ENCODE measurements at places on chromosomes 7 and 10.

DNA sequence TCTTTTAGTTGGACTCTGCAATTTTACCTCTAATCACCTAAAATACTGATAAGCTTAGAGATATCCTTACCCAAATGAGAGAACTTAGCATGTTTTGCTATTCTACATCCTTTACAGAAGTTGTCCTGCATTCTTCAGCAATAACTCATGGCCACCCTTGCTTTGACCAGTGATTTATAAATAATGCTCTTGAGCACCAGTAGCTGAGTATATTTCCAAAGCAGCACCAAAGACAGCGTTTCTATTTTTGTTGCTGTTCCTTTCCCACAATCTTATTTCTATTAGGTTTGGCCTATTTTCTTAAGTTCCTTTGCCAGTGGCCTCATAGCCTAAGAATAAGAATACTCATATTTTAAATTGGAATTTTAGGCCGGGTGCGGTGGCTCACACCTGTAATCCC, 15.0 kb downstream of the ARPC1A start:
- no peak for DNase-seq

DNA sequence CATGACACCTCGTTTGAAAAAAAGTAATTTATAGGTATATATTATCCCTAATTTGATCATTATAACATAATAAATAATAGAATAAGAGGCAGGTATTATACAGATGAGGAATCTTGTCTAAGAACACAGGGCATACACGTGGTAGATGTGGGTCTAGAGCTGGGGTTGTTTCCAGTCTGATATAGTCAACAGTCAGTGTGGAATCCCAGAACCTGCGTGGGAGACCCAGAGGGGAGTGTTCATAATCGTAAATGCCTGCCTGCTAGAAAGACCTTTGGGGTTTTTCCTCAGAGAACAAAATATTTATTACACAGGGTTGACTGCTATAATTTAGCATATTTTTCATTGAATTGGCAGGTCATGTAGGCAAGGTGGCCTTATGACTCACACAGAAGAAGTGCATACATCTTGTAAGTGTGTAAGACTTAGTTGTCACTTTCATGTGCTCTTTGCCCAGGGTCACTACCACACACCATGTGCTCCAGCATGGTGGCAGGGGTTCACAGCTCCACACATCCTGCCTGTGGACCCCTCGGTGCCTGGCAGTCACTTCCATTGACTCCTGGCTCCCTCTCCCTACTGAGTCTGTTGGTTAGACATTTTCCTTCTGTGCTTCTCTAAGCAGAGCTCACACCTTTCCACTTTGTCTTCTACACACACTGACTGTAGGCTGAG, 94.9 kb upstream of the IKZF1 start:
- DNase-seq: no peak

DNA sequence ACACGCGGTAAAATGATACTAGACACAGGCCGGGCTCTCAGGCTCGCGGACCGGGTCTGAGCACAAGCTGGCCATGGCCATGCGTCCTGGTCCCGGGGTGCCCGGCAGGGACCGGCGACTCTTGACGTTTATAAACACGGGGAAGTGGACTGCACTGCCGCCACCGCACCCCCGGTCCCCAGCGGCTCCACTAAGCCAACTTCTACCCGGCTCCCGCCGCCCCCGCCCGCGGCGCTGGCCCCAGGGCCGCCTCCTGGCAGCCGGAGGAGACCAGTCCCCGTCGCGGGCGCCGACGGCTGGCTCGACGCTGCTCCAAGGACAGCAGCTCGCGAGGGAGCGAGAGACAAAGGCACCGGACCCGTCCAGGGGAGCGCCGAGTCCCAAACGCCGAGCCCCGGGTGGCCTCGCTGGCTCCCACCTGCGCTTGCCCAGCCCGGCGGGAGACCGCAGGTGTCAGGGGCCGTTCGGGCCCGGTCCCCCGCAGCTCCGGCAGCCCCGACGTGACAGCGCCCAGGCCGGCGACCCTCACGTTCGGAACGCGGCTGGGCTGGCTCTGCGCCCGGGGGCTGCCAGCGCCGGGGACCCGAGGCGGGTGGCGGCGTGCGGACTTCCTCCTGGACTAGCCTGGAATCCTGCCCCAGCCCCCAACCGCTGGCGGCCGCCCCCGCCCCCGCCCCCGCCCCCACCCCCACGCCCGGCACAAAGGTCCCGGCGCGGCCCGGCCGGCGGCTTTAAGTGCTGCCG, 517 bp downstream of the ITGB1 start:
- DNase-seq: no peak

GRCh38 chr10:126909147-126909546, 3.9 kb downstream of the DOCK1 start:
- no peak for DNase-seq

DNA sequence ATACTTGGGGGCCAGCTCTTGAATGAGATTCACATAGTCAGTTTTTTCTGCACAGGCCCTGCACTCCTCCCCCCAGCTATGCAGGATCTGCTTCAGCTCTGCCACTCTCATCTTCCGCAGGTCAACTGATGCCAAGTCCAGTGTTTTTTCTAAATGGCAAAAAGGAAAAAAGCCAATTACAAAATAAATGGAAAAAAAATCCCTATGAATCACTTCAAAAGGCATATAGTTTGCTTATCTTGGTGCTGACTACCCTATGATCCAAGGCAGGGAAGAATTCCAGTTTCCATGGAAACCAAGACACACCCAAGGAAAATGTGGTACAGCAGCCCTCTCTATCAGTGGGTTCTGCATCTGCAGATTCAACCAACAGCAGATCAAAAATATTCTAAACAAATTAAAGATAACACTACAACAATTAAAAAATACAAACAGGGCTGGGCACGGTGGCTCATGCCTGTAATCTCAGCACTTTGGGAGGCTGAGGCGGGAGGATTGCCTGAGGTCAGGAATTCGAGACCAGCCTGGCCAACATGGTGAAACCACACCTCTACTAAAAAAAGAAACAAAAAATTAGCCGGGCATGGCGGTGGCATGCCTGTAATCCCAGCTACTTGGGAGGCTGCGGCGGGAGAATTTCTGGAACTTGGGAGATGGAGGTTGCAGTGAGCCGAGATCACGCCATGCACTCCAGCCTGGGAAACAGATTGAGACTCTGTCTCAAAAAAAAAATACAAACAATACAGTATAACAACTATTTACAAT, 17.6 kb downstream of the CDNF start:
- no peak for DNase-seq

- DNase-seq: no peak
These were observed 120.9 kb upstream of the LRRTM3 start for GRCh38 chr10:66804962-66805361.

GRCh38 chr7:48718731-48719378, 205.5 kb upstream of the CDC14C start:
- DNase-seq: no peak

DNA sequence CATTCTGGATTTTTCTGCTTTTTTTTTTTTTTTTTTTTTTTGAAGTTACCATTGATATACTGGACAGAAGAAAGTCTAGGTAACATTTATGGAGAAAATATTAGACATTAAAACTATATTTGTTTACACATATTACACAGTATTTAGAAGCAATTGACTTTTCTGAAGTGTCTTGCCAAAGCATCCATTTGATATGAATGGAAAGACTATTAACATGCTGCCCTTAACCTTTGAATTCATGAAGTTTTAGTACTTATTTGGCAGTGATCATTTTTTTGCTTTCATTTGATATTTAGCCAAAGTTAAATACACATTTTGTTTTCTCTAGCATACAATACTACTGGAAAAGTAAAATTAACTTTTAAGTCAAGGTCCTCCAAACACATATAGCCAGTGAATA, 210.0 kb downstream of the SEMA3A start:
- no peak for DNase-seq

DNA sequence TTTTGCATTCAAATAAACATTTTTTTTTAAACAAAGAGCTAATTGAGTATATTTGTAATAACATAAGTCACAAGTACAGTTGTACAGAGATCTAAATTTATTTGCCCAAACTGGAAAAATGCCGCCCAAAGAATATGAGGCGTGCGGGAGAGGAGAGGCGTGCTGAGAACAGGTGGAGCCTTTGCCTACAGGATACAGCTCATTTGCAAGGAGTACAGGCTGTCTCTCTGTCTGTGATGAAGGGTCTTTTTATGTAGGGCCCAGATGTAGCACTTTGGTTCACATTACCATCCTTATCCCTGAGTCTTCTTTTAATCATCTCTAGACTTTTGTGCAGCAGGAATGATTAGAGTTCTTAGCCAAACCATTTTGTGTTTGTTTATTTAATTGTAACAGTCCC, 58.2 kb downstream of the POU6F2 start:
- no peak for DNase-seq

DNA sequence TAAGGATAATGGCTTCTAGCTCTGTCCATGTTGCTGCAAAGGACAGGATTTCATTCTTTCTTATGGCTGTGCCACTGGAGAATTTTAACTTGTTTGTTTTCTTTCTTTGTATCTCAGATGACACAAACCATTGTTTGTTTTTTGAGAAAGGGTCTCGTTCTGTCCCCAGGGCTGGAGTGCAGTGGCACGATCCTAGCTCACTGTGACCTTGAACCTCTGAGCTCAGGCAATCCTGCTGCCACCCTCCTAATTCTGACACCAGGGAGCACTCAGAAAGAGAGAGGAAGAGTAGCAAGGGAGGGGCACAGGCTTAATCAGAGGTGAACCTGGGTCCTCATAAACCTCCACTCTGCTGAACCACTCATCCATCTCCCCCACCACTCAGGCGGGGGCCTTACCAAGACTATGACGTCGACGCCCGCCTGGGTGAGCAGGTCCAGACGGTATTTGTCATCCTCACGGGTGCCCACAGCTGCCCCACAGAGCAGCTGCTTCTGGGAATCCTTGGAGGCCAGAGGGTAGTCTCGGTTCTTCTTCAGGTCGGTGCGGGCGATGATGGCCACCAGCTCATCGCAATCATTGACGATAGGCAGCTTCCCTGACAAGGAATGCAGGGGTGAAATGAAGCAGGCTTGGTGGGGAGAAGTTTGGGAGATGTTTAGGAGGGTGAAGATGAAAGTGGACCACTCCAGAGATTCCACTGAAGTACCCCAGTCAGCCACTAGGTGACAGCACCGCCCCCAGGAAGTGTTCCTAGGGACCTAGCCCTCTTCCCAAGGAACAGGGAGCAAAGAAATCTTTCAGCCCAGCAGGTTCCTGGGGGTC, 11.6 kb downstream of the IMPDH1 start:
- no peak for DNase-seq

DNA sequence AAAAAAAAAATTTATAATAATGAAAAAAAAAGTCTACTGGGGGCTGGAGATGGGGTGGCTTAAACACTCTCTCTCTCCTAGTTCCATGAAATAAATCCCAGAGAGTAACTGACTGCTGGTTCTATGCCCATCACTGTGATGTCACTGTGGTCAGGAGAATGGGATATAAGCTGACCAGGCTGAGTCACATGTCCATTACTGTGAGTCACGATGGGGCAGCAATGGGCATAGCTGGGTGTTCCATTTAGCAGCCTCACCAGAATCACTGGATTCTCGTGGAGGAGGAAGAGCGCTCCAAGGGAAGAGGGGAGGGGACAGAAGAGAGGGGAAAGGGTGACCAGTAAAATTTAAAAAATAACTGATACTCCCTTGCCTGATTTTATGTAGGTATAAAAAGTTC, 37.1 kb downstream of the MASTL start:
- DNase-seq: no peak

GRCh38 chr7:135238112-135238744, 4.6 kb downstream of the STRA8 start:
- no peak for DNase-seq

- no peak for DNase-seq
These were observed 890 bp downstream of the ZFYVE27 start for GRCh38 chr10:97737770-97738265.

- DNase-seq: no peak
These were observed 191.8 kb downstream of the TRIL start for GRCh38 chr7:28766359-28766758.

DNA sequence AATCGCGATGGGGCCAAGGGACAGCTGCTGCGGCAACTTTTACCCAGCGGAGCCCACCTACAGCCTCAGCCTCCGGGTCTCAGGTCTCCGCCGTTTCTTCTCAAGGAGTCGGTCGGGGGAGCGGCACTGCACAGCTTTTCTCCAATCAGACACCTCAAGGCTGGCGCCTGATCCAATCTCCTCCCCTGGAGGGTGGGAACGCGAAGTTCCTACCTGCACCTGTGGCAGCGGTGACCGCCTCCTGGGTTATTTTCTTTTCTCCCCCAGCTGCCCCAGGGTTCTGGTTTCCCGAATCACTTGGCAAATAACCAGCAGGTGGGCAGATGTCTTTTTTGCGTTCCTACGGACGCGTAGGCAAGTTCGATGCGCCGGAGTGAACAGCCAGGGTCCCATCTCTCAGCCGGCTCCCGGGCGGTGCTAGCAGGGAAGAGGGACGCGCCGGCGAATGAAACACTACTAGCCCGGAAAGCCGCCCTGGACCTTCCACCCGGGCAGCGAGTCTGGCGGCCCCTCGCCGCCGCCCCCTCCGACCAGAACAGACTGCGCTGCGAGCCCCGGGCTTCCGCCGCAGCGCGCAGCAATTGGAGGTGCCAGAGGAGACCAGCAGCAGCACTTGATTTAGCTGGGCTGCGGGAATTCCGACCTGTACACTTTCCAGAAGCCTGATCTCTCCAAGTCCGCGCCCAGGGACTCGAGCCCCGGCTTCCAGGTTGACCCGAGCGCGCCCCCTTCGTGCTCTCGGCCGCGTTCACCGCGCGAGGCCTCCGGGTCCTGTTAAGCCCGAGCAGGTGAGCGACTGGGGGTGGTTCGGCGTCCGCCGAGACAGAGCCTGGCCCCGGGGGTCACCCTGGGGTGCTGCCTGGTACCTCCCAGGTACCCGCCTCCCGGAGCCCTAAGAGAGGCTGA, at the start of gene PRR15:
TSS of gene PRR15 (plus strand) at position 246 of the 906 bp plus-strand sequence. CDS start 2,495 bp downstream, outside the sequence.
- no peak for DNase-seq

DNA sequence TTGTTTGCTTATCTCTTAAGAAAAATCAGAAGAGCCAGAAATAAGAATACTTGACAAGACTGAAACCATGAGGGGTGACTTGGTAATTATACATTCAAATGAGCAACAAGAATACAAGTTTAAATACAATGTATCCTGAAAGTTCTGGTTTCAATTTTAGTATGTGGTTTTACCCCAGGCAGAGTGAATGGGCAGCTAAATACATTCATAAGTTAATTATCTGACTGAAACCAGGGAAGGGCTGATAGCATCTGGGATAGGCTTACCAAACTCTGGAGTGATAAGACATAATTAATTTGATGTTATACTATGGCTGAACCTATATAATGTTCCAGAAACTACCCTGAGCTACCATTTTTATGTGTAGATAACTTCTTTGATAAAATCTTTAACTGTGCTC, 252.2 kb upstream of the PLXNA4 start:
- no peak for DNase-seq

GRCh38 chr10:77943121-77943901, 16.8 kb upstream of the DLG5 start:
- DNase-seq: no peak

DNA sequence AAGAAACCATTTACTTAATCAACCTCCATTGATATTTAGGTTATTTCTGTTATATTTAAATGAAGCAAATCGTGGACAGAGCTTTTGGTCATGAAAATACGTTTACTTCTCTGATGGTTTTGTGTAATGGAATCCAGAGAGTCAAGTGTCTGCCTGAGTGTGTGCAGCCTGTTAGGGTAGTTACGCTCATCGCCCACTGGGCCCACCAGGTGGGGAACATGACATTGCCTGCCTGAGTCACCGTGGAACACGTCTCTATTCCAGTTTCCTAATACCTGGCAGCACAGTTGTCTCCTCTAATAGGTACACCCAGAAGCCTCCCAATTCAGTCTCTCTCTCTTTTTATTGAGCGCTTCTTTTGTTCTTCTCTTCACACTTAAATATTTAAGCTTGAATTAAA, 91.0 kb downstream of the ADCY1 start:
- no peak for DNase-seq

- no peak for DNase-seq
These were observed 25.2 kb downstream of the YWHAG start for GRCh38 chr7:76333511-76334101.

- DNase-seq: no peak
These were observed 69.9 kb upstream of the FGL2 start for GRCh38 chr7:77269360-77270093.
